ENCODE measurements at places on chromosomes 2 and 18.

DNA sequence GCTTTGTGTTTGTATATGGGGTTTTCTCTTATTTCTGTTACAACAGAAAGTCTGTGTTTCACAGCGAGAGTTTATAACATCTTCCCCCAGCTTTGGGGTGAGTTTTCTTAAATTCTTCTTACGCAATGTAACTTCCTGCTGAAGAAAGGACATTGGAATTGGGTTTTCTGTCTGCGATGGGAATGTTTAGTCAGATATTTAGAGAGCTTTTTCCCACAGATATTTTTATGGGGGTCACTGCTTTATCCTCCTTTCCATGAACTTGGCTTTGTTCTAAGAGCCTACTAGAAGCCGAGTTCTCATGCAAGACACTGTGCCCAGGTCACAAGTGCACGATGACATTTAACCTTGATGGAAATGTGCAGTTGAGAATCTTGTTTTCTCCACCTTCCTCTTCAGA is 22.1 kb downstream of the B3GNT2 start:
- DNase-seq, result no peak

GRCh38 chr2:120109186-120110061 is 96.5 kb downstream of the EPB41L5 start:
- peak; percentile 6 for DNase-seq

DNA sequence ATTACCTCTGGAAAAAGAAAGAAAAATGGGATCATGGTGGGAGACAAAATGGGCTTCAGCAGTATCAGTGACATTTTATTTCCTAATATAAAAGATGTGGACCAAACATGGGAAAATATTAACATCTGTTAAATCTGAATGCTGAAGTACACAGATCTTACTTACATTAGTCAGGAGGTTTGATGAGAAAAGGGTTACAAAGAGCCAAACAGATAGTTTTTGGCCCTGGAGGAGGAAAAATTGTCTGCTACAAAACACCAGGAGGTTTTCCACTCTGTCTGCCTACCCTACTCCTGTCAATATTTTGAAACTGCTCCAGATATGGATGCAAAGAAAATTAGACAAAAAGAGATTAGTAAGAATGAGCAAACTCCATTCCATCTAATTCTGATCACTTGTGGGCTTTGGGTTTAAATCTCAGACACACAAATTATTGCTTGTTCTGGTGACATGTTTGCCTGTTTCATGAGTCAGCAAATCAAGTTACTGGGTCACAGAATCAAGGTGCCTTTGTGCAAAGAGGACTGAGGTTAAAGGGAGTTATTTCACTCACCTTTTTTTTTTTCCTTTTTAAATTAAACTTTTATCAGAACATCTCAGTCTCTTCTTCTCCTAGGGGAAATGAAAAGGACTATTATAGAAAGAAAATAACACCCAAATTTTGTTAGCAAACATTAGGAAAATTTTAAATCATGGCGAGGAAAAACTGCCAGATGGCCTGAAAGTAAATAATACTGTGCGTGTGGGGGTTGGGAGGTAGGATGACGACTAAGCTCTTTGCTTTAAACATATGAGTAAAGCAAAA is 87.0 kb upstream of the SPATS2L start:
- DNase-seq, result no peak

DNA sequence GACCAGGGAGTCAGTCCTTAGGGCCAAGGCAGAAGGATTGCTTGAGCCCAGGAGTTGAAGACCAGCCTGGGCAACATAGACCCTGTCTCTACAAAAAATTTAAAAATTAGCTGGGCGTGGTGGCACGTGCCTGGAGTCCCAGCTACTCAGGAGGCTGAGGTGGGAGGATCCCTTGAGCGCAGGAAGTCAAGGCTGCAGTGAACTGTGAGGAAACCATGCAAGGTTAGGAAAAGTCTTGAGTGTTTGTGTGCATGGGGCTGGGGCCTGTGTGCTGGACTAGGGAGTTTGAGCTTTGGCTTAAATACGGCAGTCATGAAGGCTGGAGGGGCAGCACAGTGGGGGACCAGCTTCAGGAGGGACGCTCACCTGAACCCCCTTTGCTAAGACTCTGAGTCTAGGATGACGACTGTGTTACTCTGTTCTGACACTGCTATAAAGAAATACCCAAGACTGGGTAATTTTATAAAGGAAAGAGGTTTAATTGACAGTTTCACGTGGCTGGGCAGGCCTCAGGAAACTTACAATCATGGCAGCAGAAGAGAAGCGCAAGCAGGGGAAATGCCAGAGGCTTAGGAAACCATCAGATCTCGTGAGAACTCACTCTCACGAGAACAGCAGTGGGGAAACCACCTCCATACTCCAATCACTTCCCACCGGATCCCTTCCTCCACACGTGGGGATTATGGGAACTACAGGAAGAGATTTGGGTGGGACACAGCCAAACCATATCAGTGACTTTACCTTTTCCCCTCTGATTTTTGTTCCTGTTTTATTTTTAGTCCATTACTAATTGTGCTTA is 39.4 kb downstream of the GORASP2 start:
- DNase-seq, result no peak

DNA sequence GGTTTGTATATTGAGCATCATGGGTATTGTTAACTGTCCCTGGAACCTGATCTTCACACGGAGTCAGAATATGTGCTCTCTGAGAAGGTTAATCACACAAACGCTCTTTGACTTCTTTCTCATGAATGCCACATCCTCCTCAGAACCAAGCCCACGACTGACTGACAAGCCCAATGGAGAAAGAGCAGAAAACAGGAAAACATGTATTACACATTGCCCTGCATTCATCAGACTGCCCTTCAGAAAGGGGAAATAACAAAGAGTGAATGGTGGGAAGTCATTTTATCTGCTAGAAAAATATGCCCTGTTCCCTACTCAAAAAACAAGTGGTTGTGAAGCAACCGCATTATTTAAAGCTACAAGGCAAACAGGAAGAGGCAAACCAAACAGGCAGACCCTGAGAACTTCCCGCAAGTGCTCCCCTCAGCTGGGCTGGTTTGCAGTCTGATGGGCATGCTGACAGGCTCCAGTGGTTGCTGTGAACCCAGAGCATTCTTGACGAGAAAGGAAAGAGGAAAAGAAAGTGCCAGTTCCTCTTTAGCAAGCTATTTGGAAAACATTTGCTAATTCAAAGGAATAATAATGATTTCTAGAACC is 172.9 kb upstream of the SETBP1 start:
- DNase-seq, result no peak

GRCh38 chr2:205367331-205367935 is 314.9 kb upstream of the NRP2 start:
- DNase-seq, result no peak

DNA sequence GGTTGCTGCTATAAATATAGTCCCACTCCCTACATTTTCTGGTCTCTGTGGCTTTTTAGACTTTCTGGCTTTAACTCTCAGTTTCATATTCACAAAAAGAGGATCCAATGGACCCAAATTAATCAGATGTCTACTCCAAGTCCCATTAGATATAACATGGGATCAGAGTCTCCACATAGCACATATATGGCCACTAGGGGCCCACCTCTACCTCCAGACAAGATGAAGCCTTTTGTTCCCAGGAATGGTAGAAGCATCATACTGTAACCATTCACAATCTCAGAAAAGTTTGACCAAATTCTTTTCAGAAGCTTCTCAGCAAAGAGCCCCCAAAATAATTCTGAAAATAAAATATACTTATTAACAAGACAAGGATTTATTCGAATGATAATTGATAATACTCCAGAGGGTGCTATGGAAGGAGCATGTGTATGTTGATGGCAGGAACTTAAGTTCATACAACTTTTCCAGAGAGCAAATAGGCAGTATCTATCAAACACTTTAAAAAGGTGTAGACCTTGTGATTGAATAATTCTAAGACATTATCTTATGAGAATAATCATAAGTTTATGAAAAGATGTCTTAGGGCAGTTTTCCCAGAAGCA is 382.3 kb upstream of the CRIM1 start:
- DNase-seq, result peak; percentile 49

GRCh38 chr2:168703926-168704325 is 98.5 kb upstream of the NOSTRIN start:
- DNase-seq, result no peak
